ENCODE measurements at places on chromosomes 7 and 10.
A peak's percentile ranks its signal among the peaks of the same experiment; 100 is the strongest.

DNA sequence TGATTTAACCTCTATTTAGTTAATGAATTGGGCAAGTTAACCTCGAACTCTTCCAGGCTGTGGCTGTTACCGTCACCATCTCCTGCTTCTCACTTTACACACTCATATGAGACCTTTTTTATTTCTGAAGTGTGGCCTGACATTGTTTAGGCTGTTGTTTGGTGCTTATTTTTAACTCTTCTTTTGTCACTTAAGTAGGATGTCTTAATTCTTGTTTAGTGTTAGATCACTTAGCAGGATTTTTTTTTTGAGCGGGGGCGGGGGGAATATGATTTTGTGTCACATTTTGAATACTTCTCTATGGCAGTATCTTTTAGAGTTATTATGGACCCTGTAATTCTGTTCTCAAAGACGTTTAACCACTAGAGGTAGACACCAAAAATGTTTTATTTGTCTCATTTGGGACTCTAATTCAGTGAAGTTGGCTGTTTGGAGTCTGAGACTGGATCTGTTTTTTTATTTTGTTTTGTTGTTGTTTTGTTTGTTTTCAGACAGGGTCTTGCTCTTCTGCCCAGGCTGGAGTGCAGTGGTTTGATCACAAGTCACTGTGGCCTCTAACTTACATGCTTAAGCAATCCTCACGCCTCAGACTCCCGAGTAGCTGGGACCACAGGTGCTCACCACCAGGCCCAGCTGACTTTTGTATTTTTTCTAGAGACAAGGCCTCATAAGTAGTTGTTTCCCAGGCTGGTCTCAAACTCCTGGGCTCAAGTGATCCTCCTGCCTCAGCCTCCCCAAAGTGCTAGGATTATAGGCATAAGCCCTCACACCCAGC lies 73.5 kb downstream of the CUX1 start:
- no peak for DNase-seq

- no peak for DNase-seq
Observed at GRCh38 chr10:3714531-3714930, 70.5 kb downstream of the KLF6 start.

GRCh38 chr10:99522470-99523250 lies 10.1 kb upstream of the NKX2-3 start:
- no peak for DNase-seq

DNA sequence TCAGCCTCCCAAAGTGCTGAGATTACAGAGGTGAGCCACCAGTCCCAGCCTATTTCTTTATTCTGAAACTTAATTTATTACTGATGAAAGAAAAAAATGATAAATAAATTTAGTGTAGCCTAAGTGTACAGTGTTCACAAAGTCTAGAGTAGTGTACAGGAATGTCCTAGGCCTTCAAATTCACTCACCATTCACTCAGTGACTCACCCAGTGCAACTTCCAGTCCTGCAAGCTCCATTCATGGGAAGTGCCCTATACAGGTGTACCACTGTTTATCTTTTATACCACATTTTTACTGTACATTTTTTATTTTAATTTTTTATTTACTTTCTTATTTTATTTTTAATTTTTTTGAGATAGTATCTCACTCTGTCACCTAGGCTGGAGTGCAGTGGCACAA lies 12.2 kb downstream of the MRLN start:
- no peak for DNase-seq

GRCh38 chr10:106515206-106515790 lies 649.2 kb downstream of the SORCS1 start:
- no peak for DNase-seq

DNA sequence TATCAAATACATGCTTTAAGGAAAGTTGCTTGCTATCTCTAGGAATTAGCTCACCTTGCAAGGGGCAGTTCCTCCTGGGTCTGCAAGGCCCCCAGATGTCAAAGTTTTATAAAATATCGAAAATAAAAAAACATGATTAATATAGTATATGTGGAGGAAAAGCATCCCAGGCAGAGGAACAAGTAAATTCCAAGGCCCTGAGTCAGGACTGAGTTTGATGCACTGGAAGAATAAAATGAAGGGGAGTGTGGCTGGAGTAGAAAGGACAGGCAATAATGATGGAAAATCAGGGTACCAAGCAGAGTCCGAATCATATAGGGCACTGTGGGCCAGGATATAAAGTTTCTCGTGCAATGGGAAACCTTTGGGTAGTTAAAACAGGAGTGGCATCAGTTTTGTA lies 112.4 kb upstream of the EEPD1 start:
- DNase-seq = no peak

- DNase-seq = peak; percentile 41
Observed at GRCh38 chr10:6647811-6648526, 67.9 kb upstream of the PRKCQ start.

DNA sequence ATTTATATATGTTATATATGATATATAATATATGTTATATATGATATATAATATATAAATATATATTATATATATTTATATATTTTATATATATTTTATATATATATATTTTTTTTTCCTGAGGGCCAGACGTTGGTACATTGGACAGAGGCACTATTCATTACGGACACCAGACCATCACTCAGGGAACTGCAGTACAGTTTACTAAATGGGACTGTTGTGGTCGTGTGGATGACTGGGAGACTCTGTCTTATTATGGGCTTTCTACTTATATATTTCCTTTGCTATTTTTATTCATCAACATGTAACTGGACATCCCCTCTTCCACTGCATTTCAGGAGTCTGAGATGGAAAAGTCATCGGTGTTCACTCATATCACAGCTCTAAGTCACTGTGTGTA lies 87.1 kb upstream of the PRKCQ start:
- DNase-seq = no peak

- no peak for DNase-seq
Observed at GRCh38 chr7:29314148-29314547, 119.6 kb downstream of the CHN2 start.

DNA sequence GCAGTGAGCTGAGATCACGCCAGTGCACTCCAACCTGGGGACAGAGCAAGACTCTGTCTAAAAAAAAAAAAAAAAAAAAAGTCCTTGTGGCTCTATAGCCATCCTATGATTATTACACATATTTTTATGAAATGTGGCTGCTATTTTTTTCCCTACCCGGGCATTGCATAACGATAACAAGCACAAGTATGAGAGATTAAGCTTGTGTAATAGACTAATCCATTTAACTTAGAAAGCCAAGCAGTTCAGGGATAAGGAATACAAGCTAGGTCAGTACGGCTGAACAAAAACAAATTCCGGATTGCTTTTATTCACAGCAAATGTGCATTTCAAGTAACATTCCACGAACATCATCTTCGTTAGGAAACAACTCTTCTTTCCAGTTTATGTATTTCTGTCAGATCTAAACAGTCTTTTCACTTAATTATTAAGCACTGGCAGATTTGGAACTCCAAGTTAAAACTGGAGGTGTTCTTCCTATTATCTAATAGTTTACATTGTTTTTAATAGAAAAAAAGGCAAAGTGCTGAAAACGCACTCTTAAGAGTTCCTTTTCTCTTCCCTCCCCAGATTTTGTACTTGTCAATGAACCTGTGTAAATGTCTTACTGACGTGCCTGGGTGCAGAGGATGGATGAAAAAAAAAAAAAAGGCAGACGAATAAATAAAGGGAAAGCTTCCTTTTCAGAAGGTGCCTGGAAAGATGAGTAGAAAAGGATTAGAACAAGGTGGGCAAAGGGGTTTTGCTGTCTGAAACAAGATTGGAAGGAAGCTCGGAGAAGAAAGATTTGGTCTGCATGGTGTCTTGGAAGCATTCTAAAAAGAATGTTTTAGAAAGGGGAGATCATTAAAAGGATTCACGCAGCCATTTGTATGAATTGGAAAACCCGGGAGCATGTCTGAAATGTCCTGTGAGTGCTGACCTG lies 81.1 kb downstream of the PRTFDC1 start:
- DNase-seq = no peak

DNA sequence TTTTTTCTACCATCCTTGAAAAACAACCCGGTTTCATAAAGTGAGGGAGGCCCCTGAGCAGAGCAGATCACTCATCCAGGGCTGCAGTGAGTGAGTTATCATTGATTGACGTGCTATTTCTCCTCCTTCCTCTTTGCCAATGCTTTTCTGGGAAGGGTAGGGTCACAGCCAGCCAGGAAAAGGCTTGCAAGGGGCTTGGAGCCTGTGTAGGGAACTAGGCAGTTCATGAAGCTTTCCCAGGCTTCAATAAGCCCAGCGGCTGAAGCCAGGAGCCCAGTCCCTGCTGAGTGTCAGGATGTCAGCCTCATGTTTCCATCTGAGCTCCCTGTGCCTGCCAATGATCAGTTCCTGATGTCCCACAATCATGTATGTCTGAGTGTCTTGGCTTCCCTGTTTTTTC lies 584.7 kb downstream of the GALNT17 start:
- no peak for DNase-seq

- no peak for DNase-seq
Observed at GRCh38 chr10:117413928-117414618, 38.8 kb upstream of the PDZD8 start.

DNA sequence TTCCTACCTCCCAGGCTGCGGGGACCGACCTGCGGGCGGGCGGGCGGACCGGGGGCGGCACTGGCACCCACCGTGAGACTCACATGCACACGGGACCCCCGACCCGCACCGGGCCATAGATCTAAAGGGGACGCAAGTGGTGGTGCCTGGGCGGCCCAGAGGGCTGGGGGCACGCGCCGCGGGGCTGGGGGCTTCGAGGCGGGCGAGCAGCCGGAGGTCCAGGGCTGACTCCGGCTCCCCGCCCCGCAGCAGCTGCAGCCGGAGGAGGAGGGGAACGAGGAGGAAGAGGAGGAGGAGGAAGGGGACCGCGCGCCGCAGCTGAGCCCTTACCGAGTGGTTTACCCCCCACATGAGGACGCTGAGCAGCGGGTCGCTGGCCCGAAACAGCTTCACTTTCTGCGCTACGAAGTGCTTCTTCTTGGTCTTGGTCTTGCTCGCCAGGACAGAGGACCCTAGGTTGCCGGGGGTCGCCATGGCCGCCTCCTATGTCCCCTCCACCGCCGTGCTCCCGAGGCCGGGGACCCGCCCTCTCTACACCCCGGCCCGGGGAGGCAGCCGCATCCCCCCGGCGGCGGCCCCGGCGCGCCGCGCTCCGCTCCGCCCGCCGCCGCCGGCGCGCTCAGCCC lies 412 bp downstream of the PIP4K2A start:
- DNase-seq = no peak

DNA sequence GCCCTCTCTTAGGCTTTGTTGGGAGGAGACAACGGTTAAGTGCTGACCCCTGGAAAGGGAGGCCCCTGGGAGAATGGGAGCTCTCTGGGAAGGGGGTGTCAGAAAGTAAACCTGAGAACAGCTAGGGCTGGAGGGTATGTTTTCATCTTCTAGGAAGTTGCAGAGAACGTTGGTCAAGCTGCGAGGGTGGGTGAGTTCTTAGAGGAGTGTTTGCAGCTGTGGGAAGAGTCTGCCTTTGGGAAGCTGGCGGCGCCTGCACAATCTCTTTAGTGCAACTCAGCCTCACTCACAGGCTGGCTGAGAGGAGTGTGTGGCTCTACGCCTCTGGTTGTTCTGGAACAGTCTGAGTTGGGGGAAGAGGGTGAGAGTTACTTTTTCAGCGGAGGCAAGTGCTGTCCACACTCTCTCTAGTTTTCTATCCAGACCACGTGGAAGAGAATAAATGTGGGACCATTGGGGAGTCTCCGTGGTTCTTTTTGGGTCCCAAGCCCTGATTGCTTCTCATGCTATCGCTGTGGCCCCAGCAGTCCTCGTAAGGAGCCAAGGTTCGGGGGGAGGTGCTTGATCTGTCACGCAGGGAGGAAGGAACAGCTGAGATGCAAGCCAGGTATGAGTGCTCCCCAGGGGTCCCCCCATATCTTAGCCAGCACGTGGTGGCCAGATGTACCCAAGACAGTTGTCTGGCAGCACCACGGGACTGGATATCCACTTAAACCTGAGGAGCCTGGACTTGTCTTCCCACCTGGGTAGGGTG lies 237.2 kb downstream of the BUB3 start:
- no peak for DNase-seq

DNA sequence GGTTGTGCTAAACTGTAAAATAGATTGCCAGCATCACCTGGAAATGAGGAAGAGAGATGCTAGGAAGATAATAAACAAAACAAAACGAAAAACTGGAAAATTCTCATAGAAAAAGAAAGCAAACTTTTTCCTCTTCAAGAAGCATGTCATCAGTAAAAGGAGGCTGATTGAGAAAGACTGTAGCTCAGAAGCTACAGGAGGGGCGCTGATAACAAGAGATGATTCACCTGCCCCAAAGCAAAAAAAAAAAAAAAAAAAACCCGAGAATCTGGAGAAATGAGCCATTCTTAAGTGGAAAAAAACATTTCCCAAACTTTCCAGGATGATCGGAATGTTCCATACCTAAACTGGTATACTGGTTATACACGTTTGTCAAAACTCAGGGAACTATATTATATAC lies 130.5 kb upstream of the C1QL3 start:
- no peak for DNase-seq

GRCh38 chr7:134593530-134594392 lies 44.9 kb downstream of the AKR1B15 start:
- peak; percentile 15 for DNase-seq

DNA sequence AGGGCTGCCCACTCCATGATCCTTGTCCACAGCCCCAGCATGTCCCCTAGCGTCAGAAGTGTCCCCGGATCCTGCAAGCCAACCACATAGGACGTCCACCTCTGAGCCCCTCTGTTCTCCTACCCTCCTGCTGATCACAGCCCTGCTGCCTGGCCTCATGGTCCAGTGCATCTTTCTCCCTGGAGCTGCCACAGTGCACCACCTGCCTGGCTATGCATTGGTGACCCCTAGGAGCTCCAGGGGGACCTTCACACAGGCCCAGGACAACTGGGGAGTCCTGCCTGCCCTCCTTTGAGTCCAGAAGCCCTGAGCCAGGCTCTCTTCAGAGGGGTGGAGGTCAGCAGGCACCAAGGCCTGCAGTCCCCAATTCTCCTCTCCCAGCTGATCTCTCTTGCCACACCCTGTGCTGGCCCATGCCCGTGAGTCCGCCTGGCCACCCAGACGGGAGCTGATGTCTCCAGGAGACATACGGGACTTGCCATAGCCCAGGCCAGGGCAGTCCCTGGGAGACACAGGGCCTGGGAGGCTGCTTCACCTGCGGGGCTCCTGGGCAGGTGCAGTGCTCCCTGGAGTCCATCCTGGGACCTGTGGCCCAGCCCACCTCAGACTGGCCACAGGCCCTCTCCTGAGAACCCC lies 77.4 kb upstream of the RET start:
- no peak for DNase-seq

DNA sequence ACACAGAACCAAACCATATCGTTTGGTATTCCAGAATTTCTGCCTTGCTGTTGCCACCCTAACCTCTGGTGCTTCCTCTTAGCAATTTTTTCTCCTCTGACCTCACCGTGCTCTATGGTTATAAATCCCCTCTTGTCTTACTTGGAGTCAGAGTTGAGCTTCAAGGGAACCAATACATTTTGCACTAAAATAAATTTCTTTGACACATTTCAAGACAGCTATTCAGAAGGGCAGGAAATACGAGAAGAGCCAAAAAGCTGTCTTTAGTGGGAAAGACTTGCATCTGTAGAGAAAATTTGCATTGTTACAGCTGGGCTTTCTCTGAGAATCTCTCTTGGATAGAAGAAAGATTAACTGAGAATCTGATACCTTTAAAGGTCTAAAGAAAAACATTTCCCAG lies 14.5 kb upstream of the AKR1C2 start:
- DNase-seq = no peak

GRCh38 chr10:17427666-17428350 lies 26.6 kb downstream of the ST8SIA6 start:
- DNase-seq = no peak

GRCh38 chr10:77207828-77208185 lies 429.8 kb downstream of the KCNMA1 start:
- DNase-seq = no peak

Data from BE2C (cell line).